ENCODE measurements at places on chromosomes 1 and 21.

- DNase-seq, result no peak
These were observed 2.0 kb upstream of the SRM start for GRCh38 chr1:11061652-11062365.

DNA sequence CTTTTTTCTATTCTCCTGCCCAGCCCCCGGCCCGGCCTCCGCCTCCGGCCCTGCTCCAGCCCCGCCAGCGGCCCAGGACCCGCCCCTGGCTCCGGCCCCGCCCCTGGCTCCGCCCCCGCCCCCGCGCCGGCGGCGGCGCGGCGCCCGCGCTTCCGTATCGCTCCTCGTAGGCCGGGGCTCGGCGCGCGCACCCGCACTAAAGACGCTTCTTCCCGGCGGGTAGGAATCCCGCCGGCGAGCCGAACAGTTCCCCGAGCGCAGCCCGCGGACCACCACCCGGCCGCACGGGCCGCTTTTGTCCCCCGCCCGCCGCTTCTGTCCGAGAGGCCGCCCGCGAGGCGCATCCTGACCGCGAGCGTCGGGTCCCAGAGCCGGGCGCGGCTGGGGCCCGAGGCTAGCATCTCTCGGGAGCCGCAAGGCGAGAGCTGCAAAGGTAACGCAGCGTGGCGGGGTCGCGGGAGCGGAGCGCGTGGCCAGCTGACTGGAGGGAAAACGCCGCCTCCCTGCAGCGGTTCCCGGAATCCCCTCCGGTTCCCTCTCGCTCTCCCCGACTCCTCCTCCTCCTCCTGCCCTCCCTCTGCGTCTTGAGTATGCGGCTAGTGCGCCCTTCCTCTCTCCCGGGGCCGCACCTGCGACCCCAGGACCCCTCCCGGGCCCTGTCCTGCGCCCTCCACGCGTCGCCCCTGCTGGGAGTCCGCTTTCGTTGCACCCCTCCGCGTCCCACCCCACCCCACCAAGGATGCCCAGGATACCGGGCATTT, at the start of gene IFNAR2:
TSS of gene IFNAR2 (plus strand) at position 155 of the 761 bp plus-strand sequence. CDS start 11,985 bp downstream, outside the sequence.
- peak; percentile 75 for DNase-seq

DNA sequence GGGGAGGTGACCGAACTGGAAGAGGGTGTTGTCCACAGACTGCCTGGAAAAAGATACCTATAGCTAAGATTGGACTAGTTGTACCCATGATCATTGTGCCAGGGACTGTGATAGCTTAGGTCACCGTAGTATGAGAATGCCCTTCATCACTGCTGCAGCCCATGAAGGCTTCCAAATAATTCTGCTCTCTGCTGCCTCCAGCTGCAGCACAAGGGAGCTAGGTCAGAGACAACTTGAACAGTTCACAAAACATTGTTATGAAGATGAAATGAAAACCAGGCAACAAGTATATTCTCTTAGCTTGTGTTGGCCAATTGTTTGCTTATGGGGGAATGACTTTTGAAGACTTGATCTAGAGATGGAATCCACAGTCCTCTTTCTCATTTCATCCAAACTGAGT, 246.7 kb downstream of the MRPL39 start:
- no peak for DNase-seq

DNA sequence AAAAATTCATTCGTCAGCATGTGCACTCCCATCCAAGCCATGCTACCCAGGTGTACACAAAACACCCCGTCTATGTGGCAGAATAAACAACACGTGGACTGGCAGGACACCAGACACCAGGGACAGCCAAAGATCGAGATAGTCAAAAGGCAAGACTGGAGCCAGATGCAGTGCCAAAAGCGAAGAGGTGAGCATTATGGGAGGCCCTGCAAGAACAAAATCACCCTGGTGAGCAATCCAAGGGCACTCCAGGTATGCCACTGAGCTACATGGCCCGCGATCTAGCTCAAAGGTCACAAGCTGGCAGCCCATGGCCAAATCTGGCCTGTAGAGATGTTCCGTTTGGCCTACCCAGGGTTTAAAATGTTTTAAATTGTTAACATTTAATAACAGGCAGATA, 33.7 kb downstream of the PLPP3 start:
- no peak for DNase-seq

DNA sequence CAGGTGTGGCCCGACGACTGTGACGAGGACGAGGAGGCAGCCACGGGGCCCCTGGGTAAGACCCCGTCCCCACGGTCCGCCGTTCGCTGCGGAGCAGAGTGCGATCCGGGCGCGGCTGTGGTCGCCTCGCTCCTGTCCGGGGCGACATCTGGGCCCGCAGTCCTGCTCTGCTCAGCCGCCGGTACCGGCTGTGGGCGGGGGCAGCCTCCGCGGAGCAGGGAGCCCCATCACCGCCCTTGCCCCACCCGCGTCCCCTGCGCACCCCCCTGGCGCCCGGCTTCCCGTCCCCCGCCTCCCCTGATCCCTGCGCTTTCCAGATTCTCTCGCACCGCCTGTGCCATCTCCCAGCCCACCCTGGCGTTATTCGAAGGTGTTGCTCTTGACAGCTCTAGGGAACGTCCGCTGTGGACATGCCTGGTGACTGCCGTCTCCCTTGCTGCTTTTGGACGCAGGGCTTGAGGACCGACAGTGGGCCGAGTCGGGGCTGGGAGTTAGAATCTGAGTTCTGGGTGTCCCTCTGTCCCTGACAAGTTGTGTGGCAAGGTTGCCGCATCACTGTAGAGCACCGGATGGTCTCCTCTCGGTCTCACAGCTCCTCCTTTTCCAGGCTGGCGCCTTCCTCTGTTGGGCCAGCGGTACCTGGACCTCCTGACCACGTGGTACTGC, 596 bp downstream of the TOR3A start:
- DNase-seq, result peak; percentile 14

- no peak for DNase-seq
These were observed 7.1 kb downstream of the KIF17 start for GRCh38 chr1:20710469-20711284.

- no peak for DNase-seq
These were observed 723.5 kb upstream of the ADAMTS5 start for GRCh38 chr21:27690426-27690825.

- no peak for DNase-seq
These were observed 18.3 kb upstream of the HJV start for GRCh38 chr1:146039844-146040194.

DNA sequence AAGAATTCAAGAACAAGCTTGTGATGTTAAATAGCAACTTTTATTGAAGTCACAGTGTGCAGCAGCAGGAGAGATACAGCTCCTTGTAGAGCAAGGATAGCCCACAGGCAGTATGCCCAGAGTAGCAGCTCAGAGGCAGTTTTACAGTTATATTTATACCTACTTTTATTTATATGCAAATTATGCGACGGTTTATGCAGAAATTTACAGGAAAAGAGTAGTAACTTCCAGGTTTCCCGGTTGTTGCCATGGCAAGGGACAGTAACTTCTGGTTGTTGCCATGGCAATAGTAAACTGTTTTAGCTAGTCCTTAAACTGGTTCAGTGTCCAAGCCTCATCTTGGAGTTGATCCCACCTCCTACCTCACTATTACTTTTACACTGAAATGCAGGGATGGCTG, 344.6 kb upstream of the LYPLAL1 start:
- DNase-seq, result no peak

Data from CD4-positive, alpha-beta T cell treated with Interferon gamma for 1 hour (primary cell).